ENCODE measurements at places on chromosomes 16 and 17.
A peak's percentile ranks its signal among the peaks of the same experiment; 100 is the strongest.

DNA sequence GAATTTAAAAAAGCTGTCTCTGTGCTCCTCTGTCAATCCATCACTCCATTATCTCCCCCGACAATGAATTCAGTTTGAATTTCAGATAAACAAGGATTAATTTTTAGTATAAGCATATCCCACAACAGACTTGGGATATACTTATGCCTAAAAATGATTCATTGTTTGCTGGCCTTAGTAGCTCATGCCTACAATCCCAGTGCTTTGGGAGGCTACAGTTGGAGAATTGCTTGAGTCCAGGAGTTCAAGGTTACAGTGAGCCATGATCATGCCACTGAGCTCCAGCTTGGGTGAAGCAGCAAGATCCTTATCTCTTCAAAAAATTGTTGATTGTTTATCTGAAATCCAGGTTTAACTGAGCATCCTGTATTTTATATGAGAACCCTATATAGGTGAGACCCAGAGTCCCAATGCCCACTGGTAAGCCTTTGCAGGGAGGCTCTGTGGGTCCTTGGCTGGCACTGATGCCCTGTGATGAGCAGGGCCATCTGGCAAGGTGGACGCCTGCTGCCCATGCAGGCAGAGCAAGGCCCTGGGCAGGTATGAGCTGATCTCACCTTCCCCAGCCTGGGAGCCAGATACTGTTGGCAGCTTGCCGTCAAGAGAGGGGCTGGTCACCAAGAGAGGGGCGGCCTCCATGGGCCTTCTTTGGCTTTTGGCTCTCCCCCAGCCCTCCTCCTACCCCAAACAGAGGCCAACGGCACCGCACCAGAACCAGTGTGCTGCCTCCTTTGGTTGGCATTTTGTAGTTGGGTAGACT is 158.7 kb downstream of the SEC14L1 start:
- no peak for DNase-seq

- no peak for DNase-seq
These were observed 16.0 kb upstream of the TANC2 start for GRCh38 chr17:62950067-62950466.

DNA sequence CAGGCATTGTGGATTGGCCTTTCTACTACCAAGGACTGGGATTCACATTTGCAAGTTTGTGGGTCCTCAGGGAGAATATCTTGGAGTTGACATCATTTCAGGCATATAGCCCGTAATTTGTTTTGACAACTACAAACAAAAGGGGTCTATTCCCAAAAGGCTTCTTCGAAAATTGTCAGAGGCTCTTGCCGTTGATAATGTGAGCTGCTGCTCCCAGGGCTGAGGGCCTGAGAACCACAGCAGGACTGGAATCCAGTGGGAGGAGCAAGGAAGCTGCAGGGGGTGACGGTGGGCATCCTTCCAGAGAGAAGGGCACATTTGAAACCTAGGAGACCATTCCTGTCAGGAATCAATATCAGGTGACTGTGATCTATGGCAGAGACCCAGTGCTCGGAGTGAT is 761.6 kb upstream of the RBFOX1 start:
- DNase-seq: no peak

DNA sequence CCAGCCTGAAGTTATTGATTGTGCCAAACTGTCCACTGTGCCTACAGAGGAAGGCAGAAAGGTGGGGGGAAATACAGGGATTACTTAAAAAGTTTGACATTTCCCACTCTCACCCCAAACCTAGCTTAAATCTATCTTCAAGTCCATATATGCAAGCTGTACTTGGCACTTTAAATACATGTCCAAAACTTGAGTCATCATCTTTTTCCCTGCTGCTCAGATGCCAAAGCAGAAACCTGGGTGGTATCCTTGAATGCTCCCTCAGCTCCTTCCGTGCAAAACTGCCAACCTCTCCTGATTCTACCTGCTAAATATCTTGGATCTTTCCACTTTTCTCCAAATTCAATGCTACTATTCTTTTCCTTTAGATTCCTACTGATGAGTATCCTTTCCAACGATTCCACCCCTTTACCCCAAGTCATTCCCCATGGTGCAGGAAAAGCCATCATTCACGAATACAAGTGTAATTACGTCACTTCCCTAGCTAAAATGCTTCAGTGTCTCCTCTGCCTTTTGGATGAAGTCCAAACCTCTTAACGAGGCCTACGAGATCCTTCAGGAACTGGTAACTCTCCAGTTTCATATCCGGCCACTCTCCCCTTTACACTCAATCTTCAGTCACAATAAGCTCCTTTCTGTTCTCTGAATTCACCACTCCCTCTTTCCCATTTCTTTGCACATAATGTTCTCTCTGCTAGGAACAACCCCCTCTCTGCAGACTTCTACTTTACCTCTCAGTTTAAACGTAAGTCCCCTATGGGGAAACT is 9.3 kb downstream of the BECN1 start:
- no peak for DNase-seq

DNA sequence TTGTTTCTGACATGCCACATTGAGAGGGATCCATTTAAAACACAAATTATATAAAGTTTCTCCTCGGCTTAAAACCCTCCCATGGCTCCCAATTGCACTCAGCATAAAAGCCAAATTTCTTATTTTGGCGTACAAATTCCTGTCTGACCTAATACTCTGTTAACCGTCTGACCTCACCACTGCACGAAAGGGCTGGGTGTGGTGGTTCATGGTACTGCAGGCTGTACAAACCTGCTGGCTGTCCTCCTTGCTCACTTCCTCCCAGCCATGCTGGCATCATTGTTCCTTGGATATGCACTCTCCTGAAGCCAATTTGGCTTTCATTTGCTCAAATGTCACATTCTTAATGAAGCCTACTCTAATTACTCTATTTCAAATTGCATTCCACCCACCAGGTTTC is 301.6 kb upstream of the C16orf82 start:
- DNase-seq: no peak

DNA sequence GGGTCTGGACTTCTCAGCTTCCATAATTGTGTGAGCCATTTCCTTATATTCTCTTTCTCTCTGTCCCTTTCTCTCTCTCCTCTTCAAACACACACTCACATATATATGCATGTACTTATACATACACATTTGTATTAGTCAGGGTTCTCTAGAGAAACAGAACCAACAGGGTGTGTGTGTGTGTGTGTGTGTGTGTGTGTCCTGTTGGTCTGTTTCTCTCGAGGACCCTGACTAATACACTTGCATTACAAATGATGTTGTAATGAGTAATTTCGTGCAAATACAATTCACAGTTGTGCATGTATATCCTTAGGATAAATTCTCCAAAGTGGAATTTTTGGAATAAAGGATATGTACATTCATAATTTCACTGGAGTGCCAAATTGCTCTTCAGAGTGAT is 115.3 kb downstream of the NPIPB5 start:
- DNase-seq: no peak

DNA sequence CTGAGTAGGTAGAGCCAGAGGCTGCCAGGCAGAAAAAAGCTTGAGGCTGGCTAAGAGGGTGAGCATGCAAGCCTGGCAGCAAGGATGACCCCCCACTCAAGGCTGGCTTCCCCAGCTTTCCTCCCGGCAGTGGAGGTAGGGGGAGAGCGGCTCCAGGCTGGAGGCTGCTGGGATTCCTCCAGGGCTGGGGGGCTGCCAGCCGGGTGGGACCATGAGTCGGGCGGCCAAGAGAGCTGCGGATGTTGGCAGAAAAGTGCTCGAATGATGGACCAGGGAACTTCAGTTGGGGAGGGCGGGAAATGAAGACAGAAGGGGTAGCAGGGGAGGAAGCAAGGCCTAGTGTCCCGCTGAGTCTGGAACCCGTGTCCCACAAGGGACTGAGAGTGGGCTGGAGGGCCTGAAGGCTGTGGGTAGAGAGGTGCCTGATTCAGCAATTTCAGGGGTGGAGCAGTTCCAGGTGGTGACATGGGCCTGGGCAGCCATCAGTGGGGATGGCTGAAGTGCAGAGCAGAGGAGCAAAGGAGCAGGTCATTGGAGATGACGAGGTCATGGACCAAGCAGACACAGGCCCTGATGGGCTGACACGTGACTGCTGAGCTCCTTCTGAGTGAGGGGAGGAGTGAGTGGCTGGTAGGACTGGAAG is 20.3 kb downstream of the HSD11B2 start:
- DNase-seq: no peak

DNA sequence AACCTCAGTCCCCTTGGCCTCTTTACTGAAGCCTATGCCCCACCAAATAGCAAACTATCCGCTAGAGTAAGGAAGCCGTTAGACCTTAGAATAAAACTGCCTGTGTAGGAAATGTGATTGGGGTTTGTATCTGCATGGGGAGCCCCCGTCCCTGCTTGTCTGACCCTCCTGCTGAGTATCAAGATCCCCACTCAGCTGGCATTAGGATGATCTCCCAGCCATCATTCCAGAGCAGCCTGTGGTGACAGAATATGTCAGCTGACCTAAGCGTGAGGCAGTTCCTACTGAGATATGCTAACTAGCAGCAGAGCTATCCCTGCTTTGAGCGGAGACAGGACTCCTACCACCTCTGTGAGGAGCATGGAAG is 645 bp upstream of the GFOD2 start:
- DNase-seq: no peak

DNA sequence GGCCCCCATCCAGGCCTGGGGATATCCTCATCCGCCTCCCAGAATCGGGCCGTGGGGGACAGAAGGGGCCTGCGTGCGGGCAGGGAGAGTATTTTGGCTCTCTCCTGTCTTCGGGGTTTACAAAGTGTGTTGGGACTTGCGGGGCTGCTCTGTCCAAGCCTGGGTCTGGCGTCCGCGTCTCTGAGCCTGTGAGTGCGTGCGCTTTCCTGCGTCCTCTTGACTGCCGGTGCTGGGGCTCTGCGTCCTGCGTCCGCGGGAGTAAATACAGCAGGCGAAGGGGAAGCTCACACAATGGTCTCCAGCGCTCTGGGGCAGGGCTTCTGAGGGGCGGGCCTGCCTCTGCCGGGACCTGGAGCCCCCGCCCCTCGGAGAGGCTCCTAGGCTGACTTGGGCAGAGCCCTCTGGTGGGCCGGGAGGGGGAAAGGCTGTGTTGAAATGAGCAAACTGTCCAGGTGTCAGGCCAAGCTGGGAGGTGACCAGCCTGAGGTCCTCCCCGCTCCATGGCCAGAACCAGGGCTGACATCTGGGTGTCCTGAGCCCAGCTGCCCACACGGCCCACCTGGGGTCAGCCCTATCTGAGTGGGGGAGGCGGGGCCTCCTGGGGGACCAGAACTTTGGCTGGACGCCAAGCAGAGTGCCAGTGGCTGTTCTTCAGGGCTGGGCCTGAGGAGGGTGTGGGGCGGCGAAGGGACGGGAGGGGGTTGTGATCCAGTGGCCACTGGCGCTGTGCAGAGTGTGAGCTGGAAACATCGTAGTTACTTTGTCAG is 233.6 kb downstream of the SEC14L1 start:
- peak; percentile 39 for DNase-seq

GRCh38 chr16:68217506-68217905 is 18.4 kb downstream of the ESRP2 start:
- no peak for DNase-seq

GRCh38 chr16:10080051-10080772 is 102.0 kb downstream of the GRIN2A start:
- DNase-seq: no peak

- DNase-seq: peak; percentile 27
These were observed 39.3 kb downstream of the CHD9 start for GRCh38 chr16:53094013-53094630.

DNA sequence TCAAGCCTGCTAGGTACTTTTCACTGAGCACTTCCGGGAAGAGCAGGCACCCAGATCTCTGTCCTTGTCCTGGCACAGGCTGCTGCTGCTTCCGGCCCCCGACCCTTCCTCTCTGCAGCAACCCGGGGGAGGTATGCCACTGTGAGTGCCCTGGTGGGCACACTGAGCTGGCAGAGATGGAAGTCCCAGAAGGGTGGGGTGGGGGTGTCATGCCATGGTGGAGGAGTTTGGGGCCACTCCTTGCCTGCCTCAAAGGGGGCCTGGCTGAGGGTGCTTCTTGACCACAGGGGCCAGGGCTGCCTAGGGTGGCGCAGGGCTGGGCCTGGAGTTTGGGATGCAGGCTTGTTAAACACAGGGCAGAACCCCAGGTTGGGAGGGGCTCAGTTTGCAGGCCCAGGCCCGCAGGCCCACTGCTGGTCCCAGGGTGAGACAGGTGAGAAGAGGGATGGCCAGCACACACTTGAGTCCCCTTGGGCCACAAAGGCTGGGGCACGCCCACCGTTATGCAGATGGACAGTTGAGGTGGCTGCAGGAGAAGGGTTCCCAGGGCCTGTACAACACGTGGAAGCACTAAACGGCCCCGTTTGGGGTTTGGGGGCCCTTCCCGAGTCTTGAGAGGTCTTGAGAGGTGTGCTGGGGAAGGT is 8.7 kb downstream of the TMEM235 start:
- DNase-seq: no peak

- no peak for DNase-seq
These were observed 140.3 kb downstream of the ZNF18 start for GRCh38 chr17:11857006-11857405.

DNA sequence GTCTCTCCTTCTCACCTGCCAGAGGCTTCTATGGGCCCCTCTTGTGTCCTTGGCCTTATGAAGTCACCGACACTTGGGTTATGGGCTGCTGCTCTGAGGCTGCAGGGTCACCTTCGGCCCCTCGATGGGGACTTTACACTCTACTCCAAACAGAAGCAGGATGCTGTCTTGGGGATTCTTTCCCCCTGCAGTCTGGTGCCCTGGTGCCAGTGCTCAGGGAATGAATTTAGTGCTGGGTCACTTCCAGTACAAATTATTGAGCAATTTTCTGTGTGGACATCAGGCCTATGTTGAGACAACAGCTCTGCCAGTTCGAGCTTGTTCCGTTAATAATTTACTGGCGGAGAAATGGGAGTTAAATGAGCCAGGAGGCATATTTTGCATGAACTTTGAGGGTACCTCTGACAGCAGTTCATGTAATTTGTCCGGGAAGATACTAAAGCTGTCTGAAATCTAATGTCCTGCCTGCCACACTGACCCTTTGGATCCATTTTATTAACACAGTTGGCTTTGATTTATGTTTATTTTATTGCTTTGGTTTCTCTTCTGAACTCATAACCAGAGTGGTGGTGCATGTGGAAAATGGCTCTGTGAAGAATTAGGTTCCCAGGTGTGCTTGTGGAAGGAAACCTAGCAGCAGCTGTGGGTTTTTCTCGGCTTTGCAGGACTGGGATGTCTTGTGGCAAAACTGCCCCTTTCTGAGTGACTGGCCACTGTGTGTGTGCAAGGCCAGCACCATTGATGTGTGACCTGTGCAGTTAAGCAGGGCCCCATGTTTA is 34.1 kb upstream of the DHX8 start:
- DNase-seq: no peak

DNA sequence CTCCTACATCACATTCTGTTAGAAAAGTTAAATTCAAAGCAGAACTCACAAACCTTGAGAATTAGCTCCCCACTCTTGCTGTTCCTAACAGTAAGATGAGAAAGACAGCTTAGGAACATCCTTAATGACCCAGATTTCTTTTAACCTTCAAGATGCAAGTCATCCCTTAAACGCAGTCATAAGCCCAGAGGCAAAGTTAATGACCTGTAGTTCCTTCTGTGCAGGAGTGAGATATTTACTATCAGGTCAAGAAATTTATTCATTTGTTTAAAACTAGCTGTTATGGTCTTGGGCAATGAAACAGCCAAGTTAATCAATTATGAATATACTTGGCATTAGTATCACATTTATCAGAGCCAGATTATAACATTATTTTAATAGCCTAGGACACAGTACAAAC is 37.1 kb downstream of the NXPH3 start:
- no peak for DNase-seq

GRCh38 chr16:87939562-87940423 is 3.5 kb upstream of the CA5A start:
- no peak for DNase-seq
